ENCODE measurements at places on chromosomes 2 and 18.
A peak's percentile ranks its signal among the peaks of the same experiment; 100 is the strongest.

DNA sequence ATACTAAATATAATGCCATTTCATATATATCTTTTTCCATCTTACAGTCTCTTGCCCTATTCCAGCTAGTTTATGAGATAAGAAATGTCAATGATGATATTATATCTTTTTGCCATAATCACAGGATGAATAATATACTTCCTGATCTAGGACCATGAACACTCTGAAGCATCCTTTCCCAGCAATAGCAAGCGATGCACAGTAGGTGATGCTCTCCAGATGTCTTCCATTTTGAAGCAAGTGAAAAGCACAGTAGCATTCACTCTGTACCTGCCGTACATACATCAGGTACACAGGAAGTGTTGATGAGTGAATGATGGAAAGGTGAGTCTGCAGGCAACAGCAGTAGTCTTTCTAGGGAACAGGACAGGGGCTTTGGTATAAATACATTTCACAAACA lies 8.6 kb upstream of the SULT1C4 start:
- DNase-seq = no peak

GRCh38 chr18:35776473-35776872 lies 194.9 kb downstream of the GALNT1 start:
- no peak for DNase-seq

GRCh38 chr2:137202318-137202717 lies 437.0 kb downstream of the THSD7B start:
- DNase-seq = no peak

- no peak for DNase-seq
These were observed 71.7 kb upstream of the TTC21B start for GRCh38 chr2:166025313-166025712.

- no peak for DNase-seq
These were observed 150.6 kb downstream of the ZNF236 start for GRCh38 chr18:76972846-76973519.

DNA sequence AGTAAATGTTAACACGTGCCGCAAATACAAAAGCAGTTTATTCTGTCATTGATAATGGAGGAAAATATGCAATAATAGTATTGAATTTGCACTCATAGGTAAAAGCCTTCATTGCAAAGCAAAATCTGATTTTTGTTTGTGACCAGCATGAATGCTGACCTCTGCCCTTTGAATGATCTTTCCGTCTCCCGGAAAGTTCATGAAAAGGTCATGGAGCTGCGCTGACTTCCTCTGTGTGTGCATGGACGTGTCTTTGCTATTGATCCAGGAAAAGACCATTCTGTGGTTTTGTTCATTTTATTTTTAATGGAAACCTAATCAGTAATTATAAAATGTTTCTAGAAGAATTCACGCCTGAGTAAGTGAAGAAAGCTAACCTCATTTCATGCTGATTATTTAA lies 320.0 kb downstream of the MTX2 start:
- DNase-seq = no peak

DNA sequence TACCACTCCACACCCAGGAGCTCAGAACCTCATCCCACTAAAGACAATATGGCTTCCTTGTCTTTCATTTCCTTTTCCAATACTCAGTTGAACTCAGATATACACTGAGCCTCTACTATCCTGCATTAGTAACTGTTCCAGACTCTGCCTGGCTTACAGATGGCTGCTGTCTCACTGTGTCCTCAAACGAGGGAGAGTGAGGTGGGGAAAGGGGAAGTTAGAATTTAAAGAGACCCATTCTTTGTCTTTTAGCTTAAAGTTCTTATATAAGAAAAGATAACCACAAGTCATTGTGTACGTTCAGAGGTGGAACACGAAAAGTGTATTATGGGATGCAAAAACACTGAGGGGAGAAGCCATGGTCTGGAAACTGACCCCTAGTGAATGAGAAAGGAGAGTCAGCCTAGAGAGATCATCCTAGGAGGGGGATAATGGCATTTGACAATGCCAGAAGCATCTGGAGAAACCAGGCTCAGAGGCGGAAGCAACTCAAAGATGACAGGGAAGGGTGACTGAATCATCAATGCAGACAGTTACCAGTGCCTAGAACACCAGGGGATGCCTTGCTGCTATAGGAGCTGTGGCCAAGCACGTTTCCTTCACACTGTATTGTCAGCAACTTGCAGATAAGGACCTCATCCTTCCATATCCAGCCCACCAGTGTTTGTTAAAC lies 170.7 kb downstream of the CYRIA start:
- no peak for DNase-seq

DNA sequence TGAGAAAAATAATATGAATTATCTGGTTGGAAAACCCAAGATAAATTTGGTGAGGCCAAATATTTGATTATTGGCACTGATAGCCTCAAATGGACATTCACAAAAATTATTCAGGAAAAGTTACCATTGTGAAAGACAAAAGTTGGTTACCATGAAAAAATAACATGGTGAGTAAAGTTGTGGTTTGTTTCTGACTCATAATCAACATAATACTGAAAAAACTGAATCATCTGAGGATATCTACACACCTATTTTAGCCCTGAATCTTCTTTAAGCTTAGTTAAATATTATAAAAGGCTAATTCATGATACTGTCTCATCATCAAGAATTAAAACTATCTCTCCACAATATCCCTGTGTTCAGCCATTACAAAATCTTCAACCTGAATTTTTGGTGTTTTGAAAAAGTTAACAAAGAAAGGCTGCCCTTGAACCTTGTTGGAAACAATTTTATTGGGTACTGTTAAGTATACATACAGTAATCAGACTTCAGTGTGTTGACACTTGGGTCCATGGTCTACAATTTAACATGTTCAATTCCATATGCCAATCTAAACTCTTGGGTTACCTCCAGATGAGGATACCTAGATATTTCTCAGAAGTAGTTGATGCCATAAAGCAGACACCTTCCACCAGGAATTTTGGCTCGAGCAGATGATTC lies 607.5 kb upstream of the SLC39A10 start:
- DNase-seq = no peak

GRCh38 chr2:236673823-236674185 lies 104.2 kb downstream of the ACKR3 start:
- no peak for DNase-seq

DNA sequence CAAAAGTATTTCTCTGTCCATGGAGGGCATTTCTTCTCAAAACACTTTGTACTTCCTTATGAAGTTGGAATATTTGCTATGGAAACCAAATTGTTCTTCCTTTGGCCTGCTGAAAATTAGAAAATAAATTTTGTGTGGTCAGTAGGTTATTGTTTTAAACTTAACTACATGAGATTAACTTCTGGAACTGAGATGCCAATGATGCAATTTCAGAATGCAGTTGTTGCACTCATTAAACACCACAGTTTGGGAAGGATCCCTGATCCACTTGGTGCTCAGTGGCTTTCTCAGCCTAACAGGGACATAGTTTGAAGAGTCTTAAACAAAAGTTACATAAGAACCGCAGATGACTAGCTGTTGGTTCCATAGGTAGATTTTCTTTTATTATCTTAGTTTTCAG lies 23.3 kb upstream of the IL1R1 start:
- no peak for DNase-seq

GRCh38 chr2:68385220-68385906 lies 20.3 kb downstream of the PLEK start:
- peak; percentile 34 for DNase-seq

DNA sequence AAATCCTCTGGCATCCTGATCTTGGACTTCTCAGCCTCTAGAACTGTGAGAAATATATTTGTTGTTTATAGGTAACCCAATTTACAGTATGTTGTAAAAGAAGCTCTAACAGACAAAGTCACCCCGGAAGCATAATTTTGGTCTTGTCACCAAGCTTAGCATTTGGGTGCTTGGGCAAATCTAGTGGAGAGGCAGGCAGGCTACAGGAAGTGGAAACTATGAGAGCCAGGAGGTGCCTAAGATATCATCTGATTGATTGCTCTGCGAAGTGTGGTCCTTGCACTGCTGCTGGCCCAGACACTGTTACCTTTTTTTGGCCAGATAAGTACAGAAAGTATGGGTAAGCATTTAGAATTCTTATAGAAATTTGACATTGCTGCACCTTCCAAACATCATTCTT lies 102.9 kb downstream of the CDC42EP3 start:
- no peak for DNase-seq

- no peak for DNase-seq
These were observed at the start of gene SP9 for GRCh38 chr2:174334781-174335251. SP9 (plus strand) TSS chr2:174334954; CDS start chr2:174335093, 139 bp downstream.

- no peak for DNase-seq
These were observed 76.0 kb downstream of the DPP4 start for GRCh38 chr2:161997916-161998471.

DNA sequence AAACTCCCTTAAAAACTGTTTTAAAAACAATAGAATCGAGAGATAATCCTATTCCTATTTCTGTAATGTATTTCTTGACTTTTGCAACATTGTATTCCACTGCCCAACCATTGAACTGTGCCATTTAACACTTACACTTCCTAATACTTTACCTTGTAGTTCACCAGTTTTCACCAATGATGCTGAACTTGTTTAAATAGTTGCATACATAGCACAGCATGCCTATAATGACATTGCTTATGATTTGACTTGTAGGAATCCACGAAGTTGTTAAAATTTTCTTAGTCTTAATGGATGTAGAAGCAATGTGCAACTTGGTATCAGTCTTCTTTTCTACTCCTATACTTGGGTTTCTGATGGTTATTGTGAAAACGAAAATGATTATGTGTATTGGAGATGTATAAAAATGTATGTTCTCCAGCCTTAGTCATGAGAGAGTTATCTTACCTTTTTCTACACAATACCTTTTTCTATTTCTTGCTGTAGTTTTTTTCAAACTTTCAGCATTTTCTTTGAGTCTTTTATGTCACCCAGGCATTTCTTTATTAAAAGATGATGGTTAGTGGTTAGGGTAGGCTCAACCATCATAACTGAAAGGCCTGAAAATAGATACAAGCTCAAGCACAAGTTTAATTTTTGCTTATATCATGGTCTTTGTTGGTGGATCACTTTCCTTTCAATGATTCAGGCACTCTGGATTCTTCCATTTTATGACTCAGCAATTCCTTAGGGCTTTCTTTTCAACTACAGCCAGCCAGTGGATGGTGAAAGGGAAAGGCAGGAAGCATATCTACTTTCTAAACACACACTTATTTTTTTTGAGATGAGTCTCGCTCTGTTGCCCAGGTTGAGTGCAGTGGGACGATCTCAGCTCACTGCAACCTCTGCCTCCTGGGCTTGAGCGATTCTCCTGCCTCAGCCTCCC lies 9.4 kb downstream of the GPD2 start:
- DNase-seq = no peak

DNA sequence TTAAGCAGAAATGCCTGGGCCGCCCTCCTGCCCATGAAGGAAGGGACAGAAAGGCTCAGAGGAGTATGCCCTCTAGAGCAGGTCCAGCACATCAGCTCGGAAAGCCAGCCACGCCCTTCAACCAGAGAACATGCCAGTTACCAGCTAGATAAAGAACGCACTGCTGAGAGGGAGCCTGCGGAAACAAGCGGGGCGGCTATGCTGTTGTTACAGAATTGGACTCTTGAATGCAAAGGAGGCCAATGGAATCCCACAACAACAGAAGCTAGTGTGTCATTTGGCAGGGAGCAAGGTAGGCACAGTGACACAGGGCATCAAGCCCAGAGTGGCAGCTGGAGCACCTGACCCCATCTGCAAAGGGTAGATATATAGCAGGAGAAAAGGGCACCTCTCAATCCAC lies 242.9 kb upstream of the ID2 start:
- no peak for DNase-seq

DNA sequence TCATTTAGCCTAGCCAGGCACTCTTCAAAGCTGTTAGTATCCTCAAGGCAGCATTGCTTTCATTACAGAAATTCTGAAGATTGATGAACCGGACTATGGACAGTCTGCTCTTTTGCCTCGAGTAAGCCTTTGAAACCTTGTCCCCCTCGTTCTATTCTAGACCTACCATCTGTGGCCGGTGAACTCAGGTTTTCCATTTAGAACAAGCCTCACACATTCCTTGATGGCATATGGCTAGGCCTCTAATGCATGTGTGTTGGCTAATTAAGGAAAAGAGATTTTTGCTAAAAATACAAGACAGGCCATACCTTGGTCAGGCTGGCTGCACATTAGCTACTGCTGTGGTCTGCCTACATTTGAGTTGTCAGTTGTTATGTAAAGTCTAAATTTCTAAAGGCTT lies 111.8 kb downstream of the CERS6 start:
- DNase-seq = no peak

DNA sequence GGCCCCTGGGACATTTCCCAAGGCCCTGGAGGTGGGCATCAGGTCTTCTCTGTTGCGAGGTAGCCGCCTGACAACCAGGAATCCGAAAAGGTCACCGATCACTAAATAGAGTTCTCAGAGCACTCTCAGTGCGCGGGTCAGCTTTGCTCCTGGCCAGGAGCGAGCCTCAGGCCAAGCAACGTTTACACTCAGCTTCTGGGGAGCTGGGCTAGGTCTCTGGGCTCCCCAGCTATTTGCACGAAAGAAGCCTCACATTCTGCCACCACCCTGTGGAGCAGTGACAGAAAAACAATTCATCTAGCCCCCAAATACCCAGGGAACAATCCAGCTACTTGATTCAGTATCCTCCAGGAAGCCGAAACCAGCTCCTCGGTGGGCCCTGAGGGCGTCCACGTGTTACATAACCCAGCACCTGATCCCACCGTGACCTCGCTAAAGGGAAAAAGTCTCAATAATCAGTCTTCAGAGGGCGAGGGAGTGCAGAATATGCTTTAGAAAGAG lies 3.3 kb downstream of the SH3BP4 start:
- no peak for DNase-seq

DNA sequence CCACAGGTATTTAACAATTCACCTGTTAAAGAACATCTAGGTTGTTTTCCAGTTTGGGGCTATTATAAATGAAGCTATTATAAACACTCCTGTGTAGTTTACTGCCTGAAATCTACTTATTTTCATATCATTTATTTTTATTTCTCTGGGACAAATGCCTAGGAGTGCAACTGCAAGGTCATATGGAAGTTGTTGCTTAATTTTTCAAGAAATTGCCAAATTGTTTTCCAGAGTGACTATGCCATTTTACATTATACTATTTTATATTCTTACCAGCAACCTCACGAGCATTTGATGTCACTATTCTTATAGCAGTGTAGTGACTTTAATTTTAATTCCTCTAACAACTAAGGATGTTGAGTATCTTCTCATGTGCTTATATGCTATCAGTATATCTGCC lies 298.4 kb downstream of the EXOC6B start:
- DNase-seq = no peak

DNA sequence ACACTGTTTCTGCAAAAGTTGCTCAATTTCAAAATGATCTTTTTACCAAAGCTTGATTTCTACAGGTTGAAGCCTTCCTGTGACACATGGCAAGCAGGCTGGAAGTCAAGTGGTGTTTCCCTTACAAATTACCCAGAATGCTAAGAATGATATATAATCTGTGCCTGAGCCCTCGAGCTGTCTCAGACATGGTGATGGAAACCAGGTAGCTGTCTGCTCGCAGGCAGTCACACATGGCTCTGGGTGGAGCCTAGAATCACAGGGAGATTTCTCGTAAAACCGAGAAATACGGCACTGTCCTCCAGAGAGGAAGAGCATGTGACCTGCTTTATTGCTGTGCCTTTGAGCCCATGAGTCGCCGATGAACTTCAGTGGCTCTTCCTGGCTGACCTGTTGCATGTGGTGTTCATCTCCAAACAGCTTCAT lies 392.9 kb downstream of the ZNF521 start:
- DNase-seq = no peak
